ENCODE measurements at places on chromosomes 6 and 20. TPM values are rescaled to one million over a fixed set of nuclear protein-coding genes. Genes with fewer than 3 reads are reported as not detected.
A peak's percentile ranks its signal among the peaks of the same experiment; 100 is the strongest.

DNA sequence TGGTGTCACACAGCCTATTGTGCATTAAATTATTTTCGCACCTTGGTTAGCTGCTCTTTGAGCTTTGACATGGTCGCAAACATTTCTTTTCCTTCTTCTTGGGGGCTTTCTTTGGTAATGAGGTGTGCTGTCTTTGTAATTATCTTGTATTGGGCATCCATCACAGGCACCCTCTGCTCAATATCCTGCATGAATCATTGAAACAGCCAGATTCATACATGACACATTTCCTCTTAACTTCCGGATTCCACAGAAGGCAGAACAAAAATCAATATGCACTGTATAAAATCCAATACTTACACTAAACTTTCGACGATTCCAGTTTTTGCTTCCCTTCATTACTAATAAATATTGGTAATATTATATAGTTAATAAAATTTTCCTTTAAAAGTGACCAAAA, 175.6 kb downstream of the SYNE1 start:
- H3K4me3 ChIP-seq: no peak overlapping the region
- H3K27me3 ChIP-seq: peaks cover 12% of the 10 kb centered on the region
- H3K27ac ChIP-seq: no peak overlapping the region

- peaks cover 5% of the 10 kb centered on the region for H3K36me3 ChIP-seq
- no peak overlapping the region for H3K27ac ChIP-seq
- no peak overlapping the region for H3K4me3 ChIP-seq
- DNase-seq: no peak
- peaks cover 15% of the 10 kb centered on the region for H3K4me1 ChIP-seq
Observed at GRCh38 chr6:72651174-72651573, 29.3 kb downstream of the KCNQ5 start.

- peak overlapping the region; percentile 77 for H3K4me3 ChIP-seq
- DNase-seq: peak; percentile 71
- peaks cover 7% of the 10 kb centered on the region for H3K36me3 ChIP-seq
- H3K27ac ChIP-seq: peak overlapping the region; percentile 54
- peaks cover 49% of the 10 kb centered on the region for H3K27me3 ChIP-seq
Observed at GRCh38 chr6:27495386-27496135, 22.7 kb upstream of the ZNF184 start.

GRCh38 chr20:35039146-35039545, 53.5 kb downstream of the TRPC4AP start:
- H3K27me3 ChIP-seq: no peaks in the 10 kb centered on the region
- no peak for DNase-seq
- peaks cover 17% of the 10 kb centered on the region for H3K36me3 ChIP-seq
- H3K27ac ChIP-seq: no peak overlapping the region
- no peaks in the 10 kb centered on the region for H3K4me1 ChIP-seq

DNA sequence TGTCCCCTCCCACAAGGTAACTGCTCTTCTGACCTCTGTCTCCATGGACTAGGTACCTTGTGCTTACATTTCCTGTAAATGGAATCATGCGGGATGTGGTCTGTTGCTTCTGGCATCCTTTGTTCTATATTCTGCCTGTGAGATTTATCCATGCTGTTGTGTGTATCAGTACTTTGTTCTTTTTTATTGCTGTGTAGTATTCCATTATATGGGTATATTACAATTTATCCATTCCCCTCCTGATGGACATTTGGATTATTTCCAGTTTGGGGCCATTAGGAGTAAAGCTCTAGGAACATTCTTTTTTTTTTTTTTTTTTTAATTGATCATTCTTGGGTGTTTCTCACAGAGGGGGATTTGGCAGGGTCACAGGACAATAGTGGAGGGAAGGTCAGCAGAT, 3.4 kb downstream of the C2 start:
- H3K27me3 ChIP-seq: peaks cover 2% of the 10 kb centered on the region
- DNase-seq: no peak
- no peaks in the 10 kb centered on the region for H3K4me1 ChIP-seq
- H3K27ac ChIP-seq: no peak overlapping the region

The MMP24OS gene
- total RNA-seq: 42.0 TPM

The RPS6KA2 gene
- 1.9 TPM for total RNA-seq

The PARD6B gene
- total RNA-seq: 4.3 TPM

The C20orf144 gene
- 0.16 TPM for total RNA-seq
